ENCODE measurements at places on chromosomes 7 and 10. TPM values are rescaled to one million over a fixed set of nuclear protein-coding genes. Genes with fewer than 3 reads are reported as not detected.

GRCh38 chr7:112129655-112130323 is 76.4 kb downstream of the DOCK4 start:
- no peak overlapping the region for H3K4me3 ChIP-seq
- H3K36me3 ChIP-seq, result no peaks in the 10 kb centered on the region
- DNase-seq, result no peak
- peak overlapping the region; percentile 20 for H3K27ac ChIP-seq
- no peaks in the 10 kb centered on the region for H3K27me3 ChIP-seq
- no peaks in the 10 kb centered on the region for H3K4me1 ChIP-seq

DNA sequence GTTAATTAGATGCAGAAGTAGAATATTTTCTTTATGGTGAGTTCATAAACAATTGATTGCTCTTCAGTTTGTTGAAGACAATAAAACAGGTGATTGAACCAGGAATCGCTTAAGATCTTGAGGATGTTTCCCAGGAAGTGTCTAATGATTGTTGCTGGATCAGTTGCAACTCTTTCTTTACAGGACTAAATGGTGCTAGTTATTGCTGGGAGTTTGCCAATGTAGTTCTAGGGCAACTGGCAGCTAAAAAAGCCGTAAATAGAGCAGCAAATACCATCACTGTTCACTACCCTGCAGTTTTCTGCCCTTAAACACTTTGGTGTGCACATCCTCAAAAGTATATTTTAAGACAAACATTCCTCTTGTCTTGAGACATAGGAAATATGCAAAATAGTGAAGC is 119.2 kb upstream of the ANK3 start:
- H3K27ac ChIP-seq, result no peak overlapping the region
- no peaks in the 10 kb centered on the region for H3K27me3 ChIP-seq
- H3K4me3 ChIP-seq, result no peak overlapping the region
- DNase-seq, result no peak

- H3K4me1 ChIP-seq, result no peaks in the 10 kb centered on the region
- DNase-seq, result no peak
- no peaks in the 10 kb centered on the region for H3K36me3 ChIP-seq
- H3K4me3 ChIP-seq, result no peak overlapping the region
Observed at GRCh38 chr7:14271441-14271840, 282.0 kb upstream of the ETV1 start.

GRCh38 chr7:44508328-44509030 is 18.0 kb upstream of the NUDCD3 start:
- H3K4me3 ChIP-seq, result no peak overlapping the region
- no peaks in the 10 kb centered on the region for H3K27me3 ChIP-seq
- H3K27ac ChIP-seq, result no peak overlapping the region
- no peaks in the 10 kb centered on the region for H3K4me1 ChIP-seq

DNA sequence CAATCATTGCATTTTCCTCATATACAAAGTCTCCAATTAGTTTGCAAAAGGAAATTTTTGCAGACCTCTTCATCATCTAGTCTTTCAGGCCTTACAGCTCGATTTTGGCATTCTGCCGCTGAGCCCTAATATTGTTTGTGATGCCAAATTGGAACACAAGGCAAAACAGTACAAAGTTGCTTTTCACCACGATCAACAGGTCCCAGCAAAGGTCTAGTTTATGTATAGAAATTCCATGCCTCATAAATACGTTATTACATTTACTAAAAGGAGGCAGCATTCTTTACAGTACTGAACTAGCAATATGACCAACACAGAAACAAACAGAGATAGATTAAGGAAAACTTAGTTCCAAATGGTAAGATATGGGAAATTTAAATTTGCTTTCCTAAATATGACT is 7.0 kb upstream of the DNAJC1 start:
- DNase-seq, result no peak
- no peak overlapping the region for H3K27ac ChIP-seq
- no peak overlapping the region for H3K4me3 ChIP-seq
- no peaks in the 10 kb centered on the region for H3K36me3 ChIP-seq
- no peaks in the 10 kb centered on the region for H3K4me1 ChIP-seq
- H3K27me3 ChIP-seq, result no peaks in the 10 kb centered on the region

- peaks cover 22% of the 10 kb centered on the region for H3K4me1 ChIP-seq
- H3K4me3 ChIP-seq, result no peak overlapping the region
- H3K36me3 ChIP-seq, result no peaks in the 10 kb centered on the region
Observed at GRCh38 chr7:41954976-41955375, 252.1 kb upstream of the INHBA start.

DNA sequence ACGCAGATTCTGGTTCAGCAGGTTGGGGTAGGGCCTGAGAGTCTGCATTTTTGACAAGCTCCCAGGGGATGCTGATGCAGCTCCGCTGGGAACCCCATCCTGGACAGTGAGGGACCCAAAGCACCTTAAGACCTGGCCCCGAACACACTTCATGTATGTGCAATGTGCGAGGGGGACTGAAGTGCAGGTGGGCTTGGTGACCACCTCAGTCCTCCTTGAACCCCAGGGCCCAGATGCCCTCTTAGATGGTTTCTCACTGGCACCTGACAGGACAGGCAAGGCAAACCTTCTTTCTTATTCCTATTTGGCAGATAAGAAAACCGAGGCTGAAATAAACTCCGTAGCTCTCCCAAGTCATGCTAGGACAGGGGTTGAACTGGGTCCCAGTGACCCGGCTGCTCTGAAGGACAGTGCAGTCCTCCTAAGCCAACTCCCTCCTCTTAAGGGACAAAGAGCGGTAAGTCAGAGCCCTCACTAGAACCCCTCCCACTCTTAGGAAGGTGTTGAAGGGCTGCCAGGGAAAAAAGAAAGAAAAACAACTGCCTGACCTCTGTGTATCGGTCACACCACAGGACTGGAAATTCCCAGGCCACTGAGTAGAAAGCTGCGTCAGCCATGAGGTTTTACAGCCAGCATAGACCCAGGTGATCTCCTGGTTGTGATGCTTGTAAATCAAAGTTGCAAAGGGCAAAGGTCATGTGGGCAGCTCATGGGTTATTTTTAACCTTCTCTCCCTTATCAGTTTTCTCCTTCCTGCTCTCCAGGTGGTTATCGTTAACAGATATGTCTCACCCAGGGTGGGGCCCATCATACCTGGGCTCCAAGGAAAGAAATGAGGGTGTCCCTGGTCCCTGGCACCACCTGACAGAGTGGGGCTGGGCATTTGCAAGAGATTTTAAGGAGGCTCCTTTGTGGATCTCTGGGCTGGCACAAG is 90.9 kb upstream of the SMNDC1 start:
- H3K36me3 ChIP-seq, result no peaks in the 10 kb centered on the region
- peaks cover 67% of the 10 kb centered on the region for H3K4me1 ChIP-seq
- DNase-seq, result no peak
- H3K27me3 ChIP-seq, result no peaks in the 10 kb centered on the region

DNA sequence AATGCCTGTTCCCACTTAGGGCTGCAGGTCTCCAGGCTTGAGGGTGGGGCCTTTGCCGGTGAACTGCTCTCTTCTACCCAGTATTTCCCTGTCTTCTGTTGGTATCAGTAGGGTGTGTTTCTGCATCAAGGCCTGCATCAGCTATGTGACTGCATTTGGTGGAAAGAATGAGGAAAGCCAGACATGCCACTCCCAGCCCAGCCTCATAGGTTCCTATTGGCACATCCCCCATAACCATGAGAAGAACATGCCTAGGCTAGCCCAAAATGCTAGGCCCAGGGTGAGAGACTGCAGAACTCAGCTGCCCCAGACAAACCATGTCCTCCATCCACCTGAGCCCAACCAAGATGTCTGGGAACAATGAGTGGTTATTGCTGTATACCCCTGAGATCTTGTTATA is 380.3 kb upstream of the ADARB2 start:
- H3K4me3 ChIP-seq, result no peak overlapping the region
- no peak overlapping the region for H3K27ac ChIP-seq
- no peaks in the 10 kb centered on the region for H3K36me3 ChIP-seq
- H3K4me1 ChIP-seq, result peaks cover 5% of the 10 kb centered on the region

GRCh38 chr10:51125518-51125917 is 51.2 kb downstream of the PRKG1 start:
- H3K4me1 ChIP-seq, result no peaks in the 10 kb centered on the region
- no peaks in the 10 kb centered on the region for H3K27me3 ChIP-seq
- no peaks in the 10 kb centered on the region for H3K36me3 ChIP-seq
- H3K4me3 ChIP-seq, result no peak overlapping the region

DNA sequence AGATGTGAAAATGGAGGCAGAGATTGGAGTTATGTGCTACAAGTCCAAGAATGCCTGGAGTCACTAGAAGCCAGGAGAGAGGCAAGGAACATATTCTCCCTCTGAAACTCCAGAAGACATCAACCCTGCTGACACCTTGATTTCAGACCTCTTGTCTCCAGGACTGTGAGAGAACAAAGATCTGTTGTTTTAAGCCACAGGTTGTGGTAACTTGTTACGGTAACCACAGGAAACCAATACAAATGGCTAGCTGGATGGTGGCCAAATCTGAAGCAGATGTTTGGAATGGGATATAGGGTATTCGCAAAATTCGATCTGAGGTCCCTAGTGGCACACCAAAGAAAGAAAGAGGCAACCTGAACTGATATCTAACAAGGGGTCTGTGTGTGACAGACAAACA is 129.0 kb downstream of the HERPUD2 start:
- H3K4me3 ChIP-seq, result no peak overlapping the region
- H3K4me1 ChIP-seq, result no peaks in the 10 kb centered on the region
- H3K27ac ChIP-seq, result no peak overlapping the region
- H3K27me3 ChIP-seq, result no peaks in the 10 kb centered on the region
- no peak for DNase-seq

- DNase-seq, result no peak
- peaks cover 96% of the 10 kb centered on the region for H3K4me1 ChIP-seq
- H3K27me3 ChIP-seq, result no peaks in the 10 kb centered on the region
- H3K27ac ChIP-seq, result peak overlapping the region; percentile 66
Observed at GRCh38 chr10:125118011-125118611, 42.3 kb downstream of the CTBP2 start.

DNA sequence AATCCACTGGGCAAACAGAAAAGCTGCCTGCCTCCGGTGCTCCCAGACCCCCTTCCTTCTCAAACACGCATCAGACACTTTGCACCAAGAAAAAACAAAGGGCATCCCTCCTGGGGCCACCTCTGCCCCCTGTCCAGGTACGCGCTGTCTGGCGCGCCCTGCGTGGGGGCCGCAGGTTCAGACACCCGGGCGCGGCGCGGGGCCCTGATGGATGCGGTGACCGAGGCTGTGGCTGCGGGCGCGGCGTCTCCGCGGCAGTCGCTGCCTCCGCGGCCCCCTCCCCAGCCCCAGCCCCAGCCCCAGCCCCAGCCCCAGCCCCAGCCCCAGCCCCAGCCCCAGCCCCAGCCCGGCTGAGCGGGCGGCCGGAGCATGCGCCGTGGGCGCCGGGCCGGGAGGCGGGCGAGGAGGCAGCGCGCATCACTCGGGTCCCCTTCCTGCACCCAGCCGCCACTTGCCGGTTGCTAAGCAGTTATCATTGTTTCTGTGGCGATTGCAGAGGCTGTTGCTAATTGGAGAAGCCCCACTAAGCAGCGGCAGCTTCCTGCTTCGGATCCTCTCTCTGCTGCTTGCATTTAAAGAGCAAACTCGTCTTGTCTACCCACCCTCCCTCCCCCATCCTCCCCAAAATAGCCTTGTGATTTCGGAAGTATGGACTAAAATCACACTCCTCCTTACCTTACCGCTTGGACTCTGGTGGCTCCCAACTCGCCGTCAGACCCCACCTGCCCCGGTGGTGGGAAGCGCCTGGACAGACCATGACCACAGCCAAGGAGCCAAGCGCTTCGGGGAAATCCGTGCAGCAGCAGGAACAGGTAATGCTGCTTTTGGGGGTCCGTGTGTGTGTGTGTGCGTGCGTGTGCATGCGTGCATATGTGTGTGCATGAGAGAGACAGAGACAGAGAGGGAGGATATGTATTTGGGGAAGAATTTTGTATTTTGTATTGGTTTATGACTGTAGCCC is 252.8 kb downstream of the DPP6 start:
- no peaks in the 10 kb centered on the region for H3K4me1 ChIP-seq
- H3K4me3 ChIP-seq, result no peak overlapping the region
- H3K27me3 ChIP-seq, result no peaks in the 10 kb centered on the region
- H3K36me3 ChIP-seq, result no peaks in the 10 kb centered on the region

GRCh38 chr7:8939446-8939845 is 506.0 kb downstream of the NXPH1 start:
- no peaks in the 10 kb centered on the region for H3K27me3 ChIP-seq
- H3K36me3 ChIP-seq, result no peaks in the 10 kb centered on the region
- DNase-seq, result no peak

- H3K4me1 ChIP-seq, result no peaks in the 10 kb centered on the region
- no peak for DNase-seq
- no peaks in the 10 kb centered on the region for H3K27me3 ChIP-seq
- no peak overlapping the region for H3K27ac ChIP-seq
Observed at GRCh38 chr7:93861325-93861949, 29.1 kb downstream of the TFPI2 start.

- no peak overlapping the region for H3K27ac ChIP-seq
- H3K36me3 ChIP-seq, result no peaks in the 10 kb centered on the region
- no peaks in the 10 kb centered on the region for H3K4me1 ChIP-seq
- no peaks in the 10 kb centered on the region for H3K27me3 ChIP-seq
- DNase-seq, result no peak
- H3K4me3 ChIP-seq, result no peak overlapping the region
Observed at GRCh38 chr7:37247861-37248260, 200.8 kb downstream of the ELMO1 start.

DNA sequence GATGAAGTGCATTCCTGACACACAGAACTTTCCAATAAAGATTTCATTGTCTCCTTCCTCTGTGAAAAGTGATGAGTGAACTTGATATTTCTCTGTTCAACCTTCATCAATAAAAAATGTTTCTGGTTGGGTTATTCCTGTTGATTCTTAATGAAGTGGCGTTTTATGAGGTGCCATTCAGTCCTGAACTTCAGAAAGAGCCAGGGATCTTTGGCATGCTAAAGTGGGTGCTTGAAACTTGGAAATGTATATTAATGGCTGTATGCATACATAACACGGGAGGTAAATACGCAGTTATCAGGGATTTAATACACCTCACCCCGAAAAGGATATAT is 151.6 kb downstream of the ACTR3B start:
- no peaks in the 10 kb centered on the region for H3K4me1 ChIP-seq
- H3K27ac ChIP-seq, result no peak overlapping the region
- DNase-seq, result no peak
- no peak overlapping the region for H3K4me3 ChIP-seq

- peak overlapping the region; percentile 96 for H3K27ac ChIP-seq
- no peaks in the 10 kb centered on the region for H3K36me3 ChIP-seq
- no peaks in the 10 kb centered on the region for H3K27me3 ChIP-seq
- DNase-seq, result no peak
Observed at GRCh38 chr10:24722131-24722675, 1.5 kb downstream of the ARHGAP21 start.

GRCh38 chr7:25500393-25500921 is 272.2 kb upstream of the NPVF start:
- no peaks in the 10 kb centered on the region for H3K27me3 ChIP-seq
- no peak overlapping the region for H3K27ac ChIP-seq
- H3K36me3 ChIP-seq, result no peaks in the 10 kb centered on the region
- DNase-seq, result no peak

- H3K27ac ChIP-seq, result no peak overlapping the region
- no peak for DNase-seq
- no peaks in the 10 kb centered on the region for H3K27me3 ChIP-seq
- H3K36me3 ChIP-seq, result no peaks in the 10 kb centered on the region
- no peak overlapping the region for H3K4me3 ChIP-seq
- peaks cover 9% of the 10 kb centered on the region for H3K4me1 ChIP-seq
Observed at GRCh38 chr10:104345941-104346340, 7.7 kb upstream of the ITPRIP start.

ANKRD7 gene
- total RNA-seq, result not detected

SLC26A5 gene
- total RNA-seq, result not detected

NRG3 gene
- total RNA-seq, result 0.19 TPM

KCNH2 gene
- 2.5 TPM for total RNA-seq

CDK14 gene
- total RNA-seq, result 2.1 TPM

NPSR1 gene
- total RNA-seq, result not detected

ELFN1 gene
- total RNA-seq, result 3.3 TPM

MRC1 gene
- total RNA-seq, result 2.3 TPM

KLF14 gene
- total RNA-seq, result not detected

NUTM2B gene
- total RNA-seq, result not detected

SRRT gene
- total RNA-seq, result 78.4 TPM
